ENCODE measurements at places on chromosomes 6 and 20.

DNA sequence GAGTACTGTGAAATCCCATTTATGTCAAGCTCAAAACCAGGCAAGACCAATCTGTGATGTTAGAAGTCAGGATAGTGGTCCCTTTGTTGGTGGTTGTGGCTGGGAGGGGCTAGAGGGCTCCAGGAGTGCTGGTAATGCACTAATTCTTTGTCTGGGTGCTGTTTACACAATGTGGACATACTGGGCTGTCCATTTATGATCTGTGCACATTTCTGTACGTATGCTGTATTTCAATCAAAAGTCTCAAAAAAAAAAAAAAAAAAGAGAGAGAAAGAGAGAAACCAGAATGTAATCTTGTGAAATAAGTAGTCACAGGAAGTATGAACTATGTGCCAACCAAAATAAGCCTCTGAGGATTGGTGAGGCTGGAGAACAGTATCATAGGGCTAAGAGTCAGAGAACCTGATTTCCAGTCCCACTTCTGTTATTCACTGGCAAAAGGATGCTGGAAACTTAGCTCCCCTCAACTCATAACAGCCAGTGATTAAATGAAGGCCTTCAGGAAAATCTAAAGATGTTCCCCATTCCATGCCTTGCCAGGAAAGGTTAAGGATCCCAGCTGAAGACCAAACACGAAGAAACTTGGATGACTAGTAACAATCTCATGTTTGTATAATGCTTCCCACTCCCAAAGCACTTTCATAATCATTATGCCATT, 19.6 kb upstream of the TRAM2 start:
- no peak for DNase-seq

GRCh38 chr20:19408971-19409370, 196.5 kb downstream of the SLC24A3 start:
- DNase-seq: no peak

DNA sequence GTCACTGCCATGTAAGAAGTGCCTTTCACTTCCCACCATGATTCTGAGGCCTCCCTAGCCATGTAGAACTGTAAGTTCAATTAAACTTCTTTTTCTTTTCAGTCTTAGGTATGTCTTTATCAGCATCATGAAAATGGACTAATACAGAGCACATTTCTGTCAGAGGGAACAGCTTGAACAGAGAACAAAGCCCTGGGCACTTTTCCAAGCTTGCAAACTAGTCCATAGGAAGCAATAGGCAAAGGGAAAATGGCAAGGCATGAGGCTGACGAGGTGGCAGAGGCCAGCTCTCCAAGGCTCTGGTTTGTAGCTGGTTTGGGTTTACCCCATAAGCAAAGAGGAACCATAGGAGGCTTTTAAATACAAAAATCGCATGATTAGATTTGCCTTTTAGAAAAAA, 185.1 kb upstream of the HDDC2 start:
- no peak for DNase-seq

DNA sequence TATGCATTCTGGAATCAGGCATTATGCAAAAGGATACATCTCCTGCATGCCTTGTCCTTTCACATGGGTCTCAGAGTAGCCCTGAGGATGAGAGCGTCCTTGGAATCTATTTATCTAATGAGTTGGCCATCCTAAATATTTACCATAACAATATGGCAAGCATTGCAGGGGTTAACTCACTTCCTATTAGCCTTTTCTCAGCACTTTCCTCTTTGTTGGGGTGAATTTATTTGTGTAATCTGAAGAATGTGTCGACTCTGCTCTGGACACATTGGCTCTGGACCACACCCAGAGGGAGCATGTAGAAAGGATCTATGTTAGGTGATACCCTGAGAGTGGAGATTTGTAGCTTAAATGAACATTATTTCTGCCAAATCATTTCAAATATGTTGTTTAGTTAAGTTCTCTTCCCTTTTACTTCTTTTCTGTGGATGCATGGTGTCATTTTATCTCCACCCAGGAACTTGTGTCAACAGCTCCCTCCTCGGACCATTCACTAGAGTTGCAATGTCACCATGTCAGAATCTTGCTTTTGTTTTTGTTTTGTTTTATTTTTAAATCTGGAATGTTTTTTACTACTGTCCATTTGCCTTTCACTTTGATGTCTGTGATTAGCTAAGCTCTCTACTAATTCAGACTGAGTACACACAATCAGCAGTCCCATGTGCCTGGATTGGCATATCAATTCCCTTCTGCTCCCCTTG, 757.0 kb upstream of the MMS22L start:
- DNase-seq: no peak
